ENCODE measurements at places on chromosomes 3 and 15.

DNA sequence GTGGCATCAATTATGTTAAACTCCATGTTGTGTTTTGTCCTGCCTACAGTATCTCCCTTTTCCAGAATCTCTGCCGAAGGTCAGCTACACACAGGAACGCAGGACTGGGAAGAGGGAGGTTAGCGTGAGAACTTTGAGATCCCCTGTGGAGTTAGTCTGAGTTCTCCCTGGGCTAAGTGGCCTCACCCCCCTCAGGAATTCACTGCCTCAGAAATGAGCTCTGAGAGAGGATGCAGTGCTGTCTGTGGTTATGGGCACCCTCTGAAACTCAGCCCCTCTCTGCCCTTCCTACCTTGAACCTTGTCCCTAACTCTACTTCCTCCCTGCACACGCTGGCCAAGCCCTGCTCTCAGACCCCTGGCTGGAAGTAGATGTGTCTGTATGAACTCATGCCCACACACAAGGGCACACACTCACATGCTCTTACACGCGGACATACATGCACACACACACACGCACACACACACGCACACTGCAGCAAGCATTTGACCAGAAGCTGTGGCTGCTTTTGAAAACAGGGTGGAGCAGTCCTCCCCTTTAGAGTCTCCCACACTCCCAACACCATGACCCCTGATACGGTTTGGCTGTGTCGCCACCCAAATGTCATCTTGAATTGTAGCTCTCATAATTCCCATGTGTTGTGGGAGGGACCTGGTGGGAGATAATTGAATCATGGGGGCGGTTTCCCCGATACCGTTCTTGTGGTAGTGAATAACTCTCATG, 5.3 kb upstream of the VIPR1 start:
- peak; percentile 45 for DNase-seq

DNA sequence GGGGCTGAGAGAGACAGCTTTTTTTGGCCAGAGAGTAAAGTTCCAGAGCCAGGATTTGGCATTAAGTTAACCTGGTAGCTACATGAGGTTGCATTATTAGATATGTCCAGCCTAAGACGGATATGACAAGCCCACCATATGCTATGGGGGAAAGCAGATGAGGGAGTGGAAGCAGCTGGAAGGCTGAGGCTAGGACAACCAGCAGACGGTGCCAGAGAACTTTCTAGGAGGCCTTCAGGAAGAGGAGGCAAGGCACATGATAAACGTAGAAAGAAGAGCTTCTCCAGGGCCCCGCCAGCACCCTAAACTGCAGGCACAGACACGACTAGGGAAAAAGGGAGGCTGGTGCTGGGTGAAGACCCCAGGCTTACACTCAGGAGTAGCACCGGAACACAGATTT, 87.0 kb downstream of the CTNNB1 start:
- no peak for DNase-seq

GRCh38 chr3:150890831-150891230, 14.4 kb downstream of the MINDY4B start:
- no peak for DNase-seq

DNA sequence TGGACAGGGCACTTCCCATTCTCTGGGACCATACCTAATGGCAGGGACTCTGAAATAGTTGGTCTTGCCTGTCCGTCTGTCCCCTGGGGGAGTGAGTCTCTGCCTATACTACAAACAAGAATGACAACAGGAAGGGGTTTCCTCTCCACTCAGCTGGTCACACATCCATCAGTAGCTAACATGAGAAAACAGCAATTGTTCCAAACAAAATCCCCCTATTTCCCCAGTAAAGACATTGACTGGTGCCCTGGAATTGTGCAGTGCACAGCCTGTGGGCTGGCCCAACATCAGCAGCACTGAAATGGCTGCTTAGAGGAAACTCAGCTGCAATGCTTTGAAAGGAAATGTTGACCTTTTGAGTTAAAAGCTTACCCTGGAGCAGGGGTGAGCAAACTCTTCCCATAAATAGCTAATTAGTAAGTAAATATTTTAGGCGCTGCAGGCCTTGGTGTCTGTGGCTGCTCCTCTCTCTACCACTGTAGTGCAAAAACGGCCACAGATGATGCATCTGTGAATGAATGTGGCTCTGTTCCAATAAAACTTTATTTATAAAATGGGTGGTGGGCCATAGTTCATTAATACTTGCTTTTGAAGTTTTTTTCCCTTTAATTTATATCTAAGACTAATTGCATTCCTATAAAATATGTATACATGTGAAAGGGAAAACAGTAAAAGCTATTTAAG, 174.3 kb downstream of the KLF13 start:
- DNase-seq: no peak

DNA sequence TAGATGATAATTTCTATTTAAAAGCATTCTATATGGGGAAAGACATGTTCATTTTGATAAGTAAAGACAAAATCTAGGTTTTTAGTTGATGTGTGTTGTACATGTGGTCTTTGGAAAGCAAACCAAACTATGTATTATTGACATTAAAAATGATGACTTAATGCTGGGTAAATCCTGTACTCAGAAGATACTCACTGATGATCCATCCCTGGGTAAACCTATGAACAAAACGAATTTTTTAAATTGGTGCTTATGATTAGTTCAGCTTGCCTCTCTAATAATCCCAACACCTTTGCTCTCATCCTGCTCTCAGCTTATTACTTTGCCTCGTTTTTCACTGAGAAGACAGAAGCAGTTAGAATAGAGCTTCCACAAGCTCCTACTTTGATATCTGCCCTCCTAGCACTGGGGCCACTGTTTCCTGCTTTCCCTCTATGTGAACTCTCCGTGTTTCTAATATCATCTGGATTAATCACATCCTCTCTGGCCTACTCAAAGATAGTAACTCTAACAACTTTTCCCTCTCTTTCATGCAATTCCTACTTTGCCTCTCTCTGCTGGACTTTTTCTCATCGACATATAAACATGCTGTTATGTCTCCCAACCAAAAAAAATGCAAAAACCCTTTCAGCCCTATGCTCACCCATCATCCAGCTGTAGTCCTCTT, 29.3 kb downstream of the RARRES1 start:
- DNase-seq: no peak

GRCh38 chr15:100762913-100763834, 116.5 kb upstream of the ALDH1A3 start:
- no peak for DNase-seq

DNA sequence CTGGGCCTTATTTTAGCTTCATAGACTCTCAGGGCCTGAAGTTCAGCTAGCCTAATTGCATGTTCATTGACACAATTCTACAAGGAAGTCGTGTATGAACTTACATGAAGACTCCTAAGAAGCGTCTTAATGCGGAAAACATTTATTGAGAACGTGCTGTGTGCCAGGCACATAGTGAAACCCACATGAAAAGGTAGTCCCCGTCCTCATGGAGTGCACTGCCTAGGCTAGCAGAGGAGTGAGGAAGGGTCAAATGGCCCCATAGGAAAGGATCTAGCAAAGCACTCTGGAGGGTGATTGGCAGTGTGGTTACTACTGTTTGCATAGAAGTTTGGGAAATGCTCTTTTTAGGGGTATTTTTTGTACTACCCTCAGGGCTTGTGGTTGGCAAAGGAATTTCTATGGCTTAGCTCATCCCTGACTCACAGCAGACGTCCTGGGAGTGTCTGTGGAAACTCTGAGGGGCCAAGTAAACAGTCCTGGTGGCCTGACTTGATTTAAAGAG, 854 bp upstream of the NPTN start:
- DNase-seq: peak; percentile 88

DNA sequence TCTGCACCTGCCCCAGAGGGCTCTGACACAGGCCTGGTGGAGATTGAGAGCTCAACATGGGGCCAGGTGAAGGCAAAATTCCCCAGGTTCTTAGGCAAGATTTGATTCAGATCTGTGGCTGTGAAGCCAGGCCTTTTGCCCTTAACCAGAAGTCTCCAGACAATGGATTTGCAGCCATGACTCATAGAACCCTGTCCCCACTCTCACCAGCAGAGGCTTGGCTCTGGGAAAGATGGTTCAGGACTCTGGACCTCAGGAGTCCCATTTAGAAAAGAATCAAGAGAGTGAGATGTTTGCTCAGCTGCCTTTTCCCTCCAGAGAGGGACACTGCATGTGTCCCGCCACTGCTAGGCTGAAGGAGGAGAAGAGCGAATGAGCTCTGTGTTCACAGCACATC, 361.4 kb upstream of the ICE2 start:
- DNase-seq: no peak

GRCh38 chr3:89447243-89447642, 339.8 kb downstream of the EPHA3 start:
- DNase-seq: no peak

- DNase-seq: no peak
Observed at GRCh38 chr15:44045217-44045616, 149.9 kb downstream of the FRMD5 start.

DNA sequence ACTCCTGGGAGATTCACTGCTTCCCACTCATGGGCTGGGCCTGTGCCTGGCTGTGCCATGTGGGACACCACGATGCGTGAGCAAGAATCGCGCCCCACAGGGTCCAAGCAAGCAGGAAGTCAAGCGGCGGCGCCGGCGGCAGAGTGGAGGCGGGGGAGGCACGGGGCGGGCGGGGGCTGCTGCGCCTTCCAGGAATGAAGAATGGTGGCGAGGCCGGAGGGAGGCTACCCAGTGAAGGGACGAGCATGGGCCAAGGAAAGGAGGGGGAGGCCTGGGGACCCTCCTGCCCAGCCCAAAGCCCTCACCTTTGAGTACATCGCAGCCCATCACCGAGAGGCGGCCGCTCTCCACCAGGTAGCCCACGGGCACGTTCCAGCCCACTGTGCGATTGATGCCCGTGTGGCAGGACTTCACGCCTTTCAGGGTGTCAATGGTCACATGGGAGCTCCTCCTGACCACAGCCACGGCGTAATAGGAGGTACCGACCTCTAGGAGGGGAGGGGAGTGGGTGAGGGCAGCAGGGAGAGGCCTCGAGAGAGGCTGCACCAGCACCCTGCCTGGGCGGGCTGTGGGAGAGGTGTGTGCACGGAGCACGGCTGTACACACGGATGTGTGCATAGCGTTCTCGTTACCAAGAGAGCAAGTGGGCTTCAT, 5.5 kb downstream of the MELTF start:
- DNase-seq: no peak

- DNase-seq: no peak
Observed at GRCh38 chr15:72033285-72033684, 84.7 kb downstream of the MYO9A start.

GRCh38 chr3:100591411-100591810, 18.0 kb upstream of the ADGRG7 start:
- peak; percentile 11 for DNase-seq

DNA sequence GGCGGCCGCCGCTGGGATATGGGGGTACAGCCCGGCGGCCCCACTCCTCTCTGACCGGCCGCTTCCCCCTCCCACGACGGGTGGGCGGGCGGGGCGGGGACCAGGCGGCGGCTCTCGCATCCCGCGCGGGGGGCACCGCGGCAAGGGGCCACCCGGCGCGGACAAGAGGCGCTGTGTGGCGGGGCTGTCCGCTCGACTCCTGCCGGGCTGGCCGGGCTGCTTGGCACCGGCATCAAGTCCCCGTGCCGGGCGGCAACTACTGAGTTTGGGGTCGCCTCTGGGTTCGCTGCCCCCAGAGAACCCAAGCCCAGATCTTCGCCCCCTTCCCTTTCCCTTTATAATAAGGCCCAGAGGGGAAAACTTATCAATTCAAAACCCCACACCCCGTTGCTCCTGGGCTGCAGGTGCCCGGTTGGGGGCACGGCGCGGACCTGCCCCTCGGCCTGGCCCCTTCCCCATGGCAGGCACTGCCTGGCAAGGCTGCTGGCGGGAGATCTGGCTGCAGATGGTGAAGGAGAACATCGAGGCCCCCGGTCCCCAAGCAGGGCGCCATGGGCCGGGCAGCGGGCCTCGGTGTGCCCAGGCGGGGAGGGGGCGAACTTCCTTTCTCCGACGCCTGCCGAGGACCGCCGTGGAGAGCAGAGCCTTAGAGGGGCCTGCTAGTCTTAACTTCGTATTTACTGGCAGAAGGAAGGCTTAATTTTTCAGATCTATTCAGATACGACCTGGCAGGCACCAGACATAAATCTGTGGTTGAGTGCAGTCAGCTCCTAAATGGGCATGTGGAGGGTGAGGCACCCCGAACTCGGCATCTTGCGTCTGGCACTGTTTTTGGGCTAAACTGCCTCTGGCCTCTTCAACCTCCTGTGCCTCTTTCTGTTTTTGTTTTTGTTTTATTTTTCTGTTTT, 911 bp downstream of the APBA2 start:
- DNase-seq: no peak

- no peak for DNase-seq
Observed at GRCh38 chr3:76096836-76097588, 311.7 kb upstream of the ZNF717 start.

- no peak for DNase-seq
Observed at GRCh38 chr15:61118885-61119284, 110.2 kb downstream of the RORA start.

DNA sequence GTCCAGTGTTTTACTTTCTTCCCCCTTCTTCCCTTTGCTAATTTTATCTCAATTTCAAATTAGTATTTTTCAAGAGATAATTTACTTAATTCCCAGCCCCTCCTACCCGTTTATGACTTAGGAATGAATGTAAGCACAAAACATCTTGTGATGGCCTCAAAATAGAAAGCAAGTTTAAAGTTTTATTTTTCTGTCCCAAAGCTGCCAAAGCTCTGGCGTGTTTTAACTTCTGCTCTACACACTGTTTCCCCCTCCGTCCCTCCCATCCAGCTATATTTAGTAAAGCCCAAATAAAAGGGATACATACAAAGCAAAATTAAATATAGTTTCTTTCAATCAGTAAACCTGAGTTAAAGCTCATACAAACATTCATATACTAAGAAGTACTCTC, 59.9 kb downstream of the IGF2BP2 start:
- DNase-seq: no peak

GRCh38 chr15:41556677-41557076, 2.3 kb upstream of the TYRO3 start:
- DNase-seq: no peak
